WTC11 (cell line): ENCODE measurements at places on chromosomes 11 and 22. TPM values are rescaled to one million over a fixed set of nuclear protein-coding genes. Genes with fewer than 3 reads are reported as not detected.

Gene OR4S1
- total RNA-seq, result not detected in 3 replicates

Gene LMNTD2
- total RNA-seq, result 4.0 to 6.0 TPM (median 5.9 TPM) in 3 replicates

Gene TBX10
- total RNA-seq, result 0.21 TPM in 1 of 3 replicates, not detected in the others

Gene C2CD3
- 15.0 to 18.7 TPM (median 15.4 TPM) in 3 replicates for total RNA-seq

Gene OR9G4
- not detected in 3 replicates for total RNA-seq

Gene KBTBD4
- total RNA-seq, result 12.3 to 14.3 TPM (median 13.9 TPM) in 3 replicates

Gene MYRF
- 4.9 to 5.9 TPM (median 5.2 TPM) in 3 replicates for total RNA-seq

Gene ZNF70
- total RNA-seq, result 3.3 to 3.6 TPM (median 3.3 TPM) in 3 replicates

Gene FGF3
- total RNA-seq, result not detected in 3 replicates

Gene SMIM35
- not detected in 3 replicates for total RNA-seq
